Activated T-cell treated with anti-CD3 and anti-CD28 coated beads, Interleukin-2, amount 50 U/mL, for 4 hours (primary cell): ENCODE measurements at places on chromosomes 3 and 15.

DNA sequence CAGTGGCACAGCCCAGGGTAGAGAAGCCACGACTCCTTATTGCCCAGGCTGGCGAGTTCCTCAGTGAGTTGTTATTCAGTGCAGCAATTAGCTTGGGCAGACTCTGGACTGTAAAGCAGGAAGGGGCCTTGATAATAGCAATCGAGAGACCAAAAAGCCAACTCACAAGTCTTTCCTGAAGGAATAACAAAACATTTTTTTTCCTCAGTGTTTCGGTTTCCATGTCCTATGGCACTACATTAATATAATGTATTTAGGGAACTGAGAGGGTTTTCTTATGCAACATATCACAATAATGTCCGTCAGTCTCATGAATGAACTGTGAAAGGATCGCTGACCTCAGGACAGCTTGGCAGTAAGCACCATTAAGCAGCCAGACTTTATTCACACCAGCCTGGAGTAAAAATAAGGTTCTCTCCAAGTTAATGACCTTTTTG lies 248.9 kb upstream of the TBL1XR1 start:
- DNase-seq: no peak

- no peak for DNase-seq
These were observed 2.7 kb downstream of the TM4SF19 start for GRCh38 chr3:196335503-196335948.

DNA sequence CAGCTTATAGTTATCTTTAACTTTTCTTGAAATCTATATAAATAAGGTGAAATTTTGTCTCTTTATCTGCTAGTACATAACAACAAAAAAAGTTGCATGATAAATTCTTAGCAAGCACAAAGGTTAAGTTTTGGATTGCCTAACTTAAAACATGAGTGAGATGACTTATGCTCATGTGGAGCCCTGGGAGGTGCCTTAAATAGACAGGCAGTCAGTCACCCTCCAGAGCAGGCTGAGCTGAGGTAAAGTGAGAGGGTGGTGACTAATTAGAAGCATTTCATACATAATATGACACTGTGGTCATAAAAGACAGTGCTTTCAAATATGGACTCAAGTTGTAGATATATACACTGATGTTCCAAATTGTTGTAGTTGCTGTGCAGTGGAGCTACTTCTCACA lies 14.6 kb upstream of the MME start:
- DNase-seq: no peak

DNA sequence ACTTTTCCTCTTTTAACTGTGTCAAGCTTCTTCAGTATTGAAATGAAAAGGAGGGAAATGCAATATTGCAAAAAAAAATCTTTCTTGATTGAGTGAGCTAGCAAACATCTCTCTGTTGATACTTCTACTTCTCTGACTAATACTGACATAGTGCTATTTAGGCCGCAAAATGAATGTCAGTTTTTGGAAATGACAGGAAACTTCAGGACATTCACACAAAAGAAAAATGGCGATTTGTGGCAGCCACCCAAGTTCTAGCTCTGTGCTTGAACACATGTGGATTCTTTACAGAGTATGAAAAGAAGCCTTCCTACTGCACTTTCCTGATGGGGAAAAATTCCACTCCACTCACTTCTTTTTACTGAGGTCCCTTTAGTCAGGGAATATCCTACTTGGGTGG lies 486.8 kb upstream of the ALCAM start:
- DNase-seq: no peak

- DNase-seq: no peak
These were observed 163.6 kb upstream of the GRM7 start for GRCh38 chr3:6697285-6697684.

- no peak for DNase-seq
These were observed 95.2 kb downstream of the CHSY1 start for GRCh38 chr15:101156509-101157159.
